Fibroblast of lung (primary cell): ENCODE measurements at places on chromosomes 6 and 20.

GRCh38 chr20:57374931-57375651, 16.1 kb upstream of the RBM38 start:
- no peaks in the 10 kb centered on the region for H3K27me3 ChIP-seq
- H3K27ac ChIP-seq, result no peak overlapping the region
- no peak for DNase-seq

GRCh38 chr6:74070091-74070490, 374.1 kb downstream of the CD109 start:
- H3K27ac ChIP-seq, result no peak overlapping the region
- H3K36me3 ChIP-seq, result no peaks in the 10 kb centered on the region
- no peaks in the 10 kb centered on the region for H3K27me3 ChIP-seq
- peaks cover 5% of the 10 kb centered on the region for H3K4me1 ChIP-seq
- no peak overlapping the region for H3K4me3 ChIP-seq
- peak; percentile 58 for DNase-seq

DNA sequence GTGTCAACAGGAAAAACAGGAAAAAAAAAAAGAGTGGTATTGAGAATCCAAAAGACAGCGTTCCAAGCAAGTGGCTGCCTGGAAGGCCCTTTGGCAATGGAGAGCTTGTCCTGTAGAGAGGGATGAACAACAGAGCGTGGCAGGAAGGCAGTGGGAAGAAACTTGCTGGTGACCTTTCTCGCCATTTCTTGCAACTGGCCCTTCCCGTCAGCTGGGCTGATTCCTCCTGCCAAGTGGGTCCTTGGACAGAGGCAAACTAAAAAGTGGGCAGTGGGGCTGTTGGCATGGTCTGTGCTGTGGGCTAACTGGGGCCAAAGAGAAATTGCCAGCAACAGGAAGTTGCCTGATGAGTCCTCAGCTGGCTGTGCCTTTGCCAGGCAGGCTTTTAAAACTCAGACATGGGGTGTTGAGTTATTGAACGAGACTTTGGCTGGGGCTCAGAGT, 43.9 kb upstream of the CLDN20 start:
- DNase-seq, result no peak
- no peak overlapping the region for H3K4me3 ChIP-seq
- H3K36me3 ChIP-seq, result no peaks in the 10 kb centered on the region
- H3K27ac ChIP-seq, result no peak overlapping the region
- no peaks in the 10 kb centered on the region for H3K27me3 ChIP-seq
- H3K4me1 ChIP-seq, result peaks cover 4% of the 10 kb centered on the region

GRCh38 chr6:137150072-137150471, 23.4 kb downstream of the IL22RA2 start:
- H3K4me3 ChIP-seq, result no peak overlapping the region
- no peaks in the 10 kb centered on the region for H3K36me3 ChIP-seq
- no peaks in the 10 kb centered on the region for H3K27me3 ChIP-seq
- DNase-seq, result no peak
- H3K4me1 ChIP-seq, result no peaks in the 10 kb centered on the region
- no peak overlapping the region for H3K27ac ChIP-seq

- no peak for DNase-seq
- H3K27ac ChIP-seq, result no peak overlapping the region
- no peak overlapping the region for H3K4me3 ChIP-seq
- H3K36me3 ChIP-seq, result no peaks in the 10 kb centered on the region
- no peaks in the 10 kb centered on the region for H3K4me1 ChIP-seq
- no peaks in the 10 kb centered on the region for H3K27me3 ChIP-seq
Measured at GRCh38 chr6:114267897-114268296, 74.9 kb downstream of the HS3ST5 start.

DNA sequence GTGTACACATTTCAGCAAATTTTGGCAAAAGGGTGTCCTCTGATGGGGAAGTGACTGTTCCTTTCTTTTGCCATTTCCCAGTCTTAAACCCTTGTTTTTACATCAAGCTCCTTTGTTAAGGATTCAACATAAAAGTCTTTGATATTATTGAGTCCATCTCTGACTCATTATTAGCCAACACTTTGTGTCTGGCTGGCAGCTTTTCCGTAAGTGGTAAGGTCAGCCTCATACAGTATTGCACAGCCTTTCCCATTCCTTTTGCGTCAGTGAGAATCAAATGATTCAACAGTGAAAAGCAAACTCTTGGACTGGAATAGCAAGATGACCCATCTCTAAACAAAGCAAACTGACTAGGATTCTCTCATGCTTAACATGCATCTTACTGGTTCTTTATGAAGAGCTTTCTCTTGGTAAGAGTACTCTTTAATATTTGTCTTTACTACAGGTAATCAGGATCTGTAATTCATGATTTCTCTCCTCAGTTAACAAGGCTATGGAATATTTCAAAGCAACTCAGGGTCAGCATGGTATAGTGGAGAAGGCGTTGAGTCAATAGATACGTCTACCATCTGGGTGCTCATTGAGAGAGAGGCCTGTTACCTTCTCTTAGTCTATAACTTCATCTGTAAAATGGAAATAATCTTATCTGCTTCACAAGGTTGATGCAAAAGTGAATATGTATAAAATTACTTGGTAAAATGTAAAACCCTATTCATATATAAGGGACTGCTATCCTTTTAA, 183.6 kb downstream of the PRL start:
- peak overlapping the region; percentile 34 for H3K27ac ChIP-seq
- peaks cover 3% of the 10 kb centered on the region for H3K4me1 ChIP-seq
- no peaks in the 10 kb centered on the region for H3K27me3 ChIP-seq
- DNase-seq, result peak; percentile 100

DNA sequence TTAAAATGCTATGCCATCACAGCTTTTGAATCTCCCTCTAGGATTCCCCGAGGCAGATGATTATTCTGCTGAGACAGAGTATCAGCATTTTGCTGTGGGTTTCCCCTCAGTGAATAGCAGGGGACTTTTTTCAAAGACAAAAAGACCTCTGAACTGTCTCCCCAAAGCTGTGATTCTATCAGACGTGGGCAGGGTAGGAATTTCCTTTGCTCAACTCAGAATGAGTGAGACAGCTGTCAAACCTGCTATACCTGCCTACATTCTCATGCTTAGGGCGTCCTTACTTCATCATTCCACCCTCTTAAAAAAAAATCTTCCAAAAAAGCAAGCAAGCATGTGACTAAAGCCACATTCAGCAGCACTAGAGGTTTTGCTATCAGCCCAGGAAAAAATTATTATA, 147.6 kb upstream of the FAM83B start:
- H3K36me3 ChIP-seq, result no peaks in the 10 kb centered on the region
- no peak overlapping the region for H3K27ac ChIP-seq
- no peaks in the 10 kb centered on the region for H3K27me3 ChIP-seq
- H3K4me3 ChIP-seq, result no peak overlapping the region

- no peaks in the 10 kb centered on the region for H3K27me3 ChIP-seq
- H3K4me1 ChIP-seq, result no peaks in the 10 kb centered on the region
- H3K4me3 ChIP-seq, result no peak overlapping the region
- no peak overlapping the region for H3K27ac ChIP-seq
- no peak for DNase-seq
Measured at GRCh38 chr20:11982289-11982954, 64.7 kb downstream of the BTBD3 start.

GRCh38 chr20:19120569-19120968, 91.9 kb upstream of the SLC24A3 start:
- no peak overlapping the region for H3K4me3 ChIP-seq
- no peak for DNase-seq
- H3K36me3 ChIP-seq, result no peaks in the 10 kb centered on the region

GRCh38 chr6:63774961-63775360, 139.4 kb downstream of the PHF3 start:
- H3K27me3 ChIP-seq, result no peaks in the 10 kb centered on the region
- H3K27ac ChIP-seq, result no peak overlapping the region
- H3K4me3 ChIP-seq, result no peak overlapping the region
- DNase-seq, result no peak
- H3K36me3 ChIP-seq, result no peaks in the 10 kb centered on the region

- H3K36me3 ChIP-seq, result no peaks in the 10 kb centered on the region
- no peaks in the 10 kb centered on the region for H3K27me3 ChIP-seq
- H3K4me1 ChIP-seq, result no peaks in the 10 kb centered on the region
- DNase-seq, result peak; percentile 3
Measured at GRCh38 chr6:28167068-28167467, 25.4 kb downstream of the ZKSCAN8 start.

DNA sequence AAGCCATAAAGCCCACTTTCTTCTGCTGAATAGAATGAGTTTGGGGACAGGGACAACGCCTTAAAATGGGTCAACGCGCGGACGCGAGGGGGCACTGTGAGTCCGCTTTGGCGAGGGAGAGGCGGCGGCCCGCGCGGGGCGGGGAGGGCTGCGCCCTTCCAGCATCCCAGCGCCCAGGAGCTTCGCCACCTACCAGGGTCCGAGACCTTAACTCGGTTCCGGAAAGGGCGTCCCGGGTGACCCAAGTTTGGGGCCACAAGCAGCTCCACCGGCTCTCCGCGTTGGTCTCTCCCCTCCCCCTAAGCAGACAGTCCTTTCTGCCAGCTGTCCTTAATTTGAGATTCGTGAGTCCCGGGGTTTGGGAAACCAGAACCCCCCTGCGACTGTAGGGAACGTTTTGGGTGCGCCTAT, 1.8 kb upstream of the SAMD5 start:
- no peaks in the 10 kb centered on the region for H3K36me3 ChIP-seq
- peaks cover 7% of the 10 kb centered on the region for H3K4me1 ChIP-seq
- H3K4me3 ChIP-seq, result peak overlapping the region; percentile 81
- peak; percentile 40 for DNase-seq
- H3K27ac ChIP-seq, result no peak overlapping the region
